ENCODE measurements at places on chromosomes 1 and 21.

DNA sequence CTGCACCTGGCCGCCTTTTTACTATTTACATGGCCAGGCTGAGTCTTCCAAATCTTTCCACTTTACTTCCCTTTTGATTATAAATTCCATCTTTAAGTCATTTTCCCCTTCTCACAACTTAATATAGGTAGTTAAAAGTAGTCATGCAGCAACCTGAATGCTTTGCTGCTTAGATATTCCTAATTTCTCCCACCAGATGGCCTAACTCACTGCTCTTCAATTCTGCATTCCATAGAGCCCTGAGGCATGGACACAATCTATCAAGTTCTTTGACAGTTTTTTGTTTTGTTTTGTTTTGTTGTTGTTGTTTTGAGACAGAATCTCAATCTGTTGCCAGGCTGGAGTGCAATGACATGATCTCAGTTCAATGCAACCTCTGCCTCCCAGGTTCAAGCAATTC is 21.7 kb upstream of the FAAH start:
- DNase-seq, result no peak

DNA sequence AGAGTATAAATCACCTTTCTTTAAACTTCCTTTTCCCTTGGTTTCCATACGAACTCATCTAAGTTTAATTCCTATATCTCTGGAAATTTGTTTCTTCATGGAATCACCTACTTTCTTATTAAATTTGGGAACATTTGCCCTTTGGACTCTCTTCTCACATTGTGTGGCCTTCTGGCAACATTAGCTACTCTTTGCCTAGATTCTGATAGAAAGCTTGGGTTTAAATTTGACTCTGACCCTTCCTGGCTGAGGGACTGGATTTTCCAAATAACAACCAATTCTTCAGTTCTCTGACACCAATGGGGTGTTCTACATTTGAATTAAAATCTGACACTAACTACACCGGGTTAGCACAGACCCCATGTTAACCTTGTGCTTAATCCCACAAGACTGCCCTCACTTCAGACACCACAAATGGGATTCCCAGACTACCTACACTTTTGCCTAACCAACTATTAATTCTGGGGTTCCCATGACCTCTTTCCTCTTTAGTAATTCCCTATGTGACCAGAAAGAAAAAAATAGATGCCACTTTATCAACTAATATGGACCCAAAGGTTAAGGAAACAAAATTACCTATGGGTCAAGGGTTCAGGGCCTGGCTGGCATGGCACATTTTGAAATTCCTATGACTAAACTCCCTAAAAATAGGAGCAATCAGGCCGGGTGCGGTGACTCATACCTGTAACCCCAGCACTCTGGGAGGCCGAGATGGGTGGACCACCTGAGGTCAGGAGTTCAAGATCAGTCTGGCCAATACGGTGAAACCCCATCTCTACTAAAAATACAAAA is 9.7 kb upstream of the THEM4 start:
- no peak for DNase-seq

DNA sequence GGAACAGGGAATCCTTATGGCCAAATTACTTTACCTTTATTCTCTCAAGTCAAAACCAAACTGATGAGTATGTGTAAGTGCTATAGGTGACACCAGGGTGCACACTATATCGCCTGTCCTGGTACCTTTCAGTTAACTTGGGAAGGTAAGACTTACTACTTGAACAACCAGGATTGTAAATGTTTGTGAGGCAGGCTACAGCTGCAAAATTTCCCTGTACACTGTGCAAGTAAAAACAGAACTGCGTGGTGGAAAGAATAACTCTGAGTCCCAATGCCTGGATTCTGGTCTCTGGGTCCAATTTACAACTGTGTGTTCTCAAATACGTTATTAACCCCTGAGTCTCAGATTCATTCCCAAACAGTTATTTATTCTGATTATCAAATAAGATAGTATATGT is 73.5 kb downstream of the TENT5C start:
- DNase-seq, result no peak

DNA sequence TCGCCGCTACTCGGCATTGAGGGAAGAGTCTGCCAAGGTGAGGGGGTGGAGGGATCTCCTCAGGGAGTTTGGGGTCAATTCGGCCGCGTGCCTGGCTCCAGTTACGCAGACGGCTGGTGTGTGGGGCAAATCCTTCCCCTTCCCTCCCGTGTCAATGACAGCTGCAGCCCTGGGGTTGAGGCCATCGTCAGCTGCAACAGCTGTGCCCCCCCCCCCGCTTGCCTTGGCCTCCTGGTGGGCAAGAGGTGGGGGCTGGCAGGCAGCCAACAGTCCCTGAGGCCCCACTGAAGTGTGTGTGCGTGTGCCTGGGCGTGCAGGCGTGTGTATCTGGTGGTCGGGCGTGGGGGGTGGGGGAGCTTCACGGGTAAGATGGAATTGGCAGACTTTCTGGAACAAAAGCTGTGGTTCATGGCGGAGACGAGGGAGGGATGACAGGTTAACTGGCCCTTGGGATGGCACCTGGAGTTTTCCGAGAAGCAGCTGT is 25.6 kb downstream of the PPFIA4 start:
- no peak for DNase-seq

DNA sequence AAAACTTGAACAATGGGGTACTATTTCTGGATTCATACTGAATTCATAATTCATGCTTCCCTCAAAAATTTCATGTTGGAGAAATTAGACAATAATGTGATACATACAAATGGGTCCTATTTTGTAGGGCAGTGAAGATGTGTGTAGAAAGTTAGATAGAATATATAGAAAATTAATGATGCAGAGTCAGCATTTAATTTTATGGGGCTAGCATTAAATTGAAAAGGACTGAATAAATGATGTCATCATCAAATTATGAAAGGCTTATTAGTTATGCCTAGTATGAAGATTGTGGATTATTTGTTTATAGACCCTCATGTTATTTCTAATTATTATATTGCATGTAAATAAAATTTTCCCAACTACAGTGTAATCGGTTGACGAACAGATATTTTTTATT is 119.1 kb downstream of the ADGRL4 start:
- DNase-seq, result no peak

DNA sequence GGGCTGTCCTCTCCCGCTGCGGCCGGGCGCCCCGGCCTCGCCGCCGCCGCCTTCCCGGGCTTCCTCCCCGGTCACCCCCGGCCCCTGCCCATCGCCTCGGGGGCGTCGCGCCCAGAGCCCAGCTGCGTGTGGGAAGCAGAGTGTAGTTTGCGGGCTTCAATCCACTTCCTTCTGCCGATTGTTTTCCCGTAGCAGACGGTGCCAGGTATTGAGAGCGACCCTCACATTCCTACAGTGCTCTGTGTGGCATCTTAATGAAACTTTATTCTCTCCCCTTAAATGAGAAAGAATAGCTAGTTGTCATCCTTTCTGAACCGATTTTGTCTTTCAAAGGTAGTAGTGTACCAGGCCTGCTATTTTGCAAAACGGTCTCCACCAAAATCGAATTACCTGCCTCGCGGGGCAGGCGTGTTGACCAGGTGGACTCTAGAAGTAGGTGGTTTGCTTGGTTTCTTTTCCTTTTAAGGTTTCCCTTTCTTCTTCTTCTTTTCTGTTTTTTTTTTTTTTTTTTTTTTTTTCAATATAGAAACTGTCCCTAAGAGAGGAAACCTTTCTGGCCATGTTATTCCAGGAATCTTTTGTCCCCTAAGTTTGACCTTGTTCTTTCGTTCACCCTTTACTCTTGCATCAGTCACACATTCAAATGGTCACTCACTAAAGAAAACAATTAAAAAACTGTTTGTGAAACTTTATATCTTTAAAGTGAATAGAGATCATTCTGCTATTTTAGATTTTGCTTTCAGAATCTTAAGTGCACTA is 881 bp downstream of the USP25 start:
- no peak for DNase-seq

DNA sequence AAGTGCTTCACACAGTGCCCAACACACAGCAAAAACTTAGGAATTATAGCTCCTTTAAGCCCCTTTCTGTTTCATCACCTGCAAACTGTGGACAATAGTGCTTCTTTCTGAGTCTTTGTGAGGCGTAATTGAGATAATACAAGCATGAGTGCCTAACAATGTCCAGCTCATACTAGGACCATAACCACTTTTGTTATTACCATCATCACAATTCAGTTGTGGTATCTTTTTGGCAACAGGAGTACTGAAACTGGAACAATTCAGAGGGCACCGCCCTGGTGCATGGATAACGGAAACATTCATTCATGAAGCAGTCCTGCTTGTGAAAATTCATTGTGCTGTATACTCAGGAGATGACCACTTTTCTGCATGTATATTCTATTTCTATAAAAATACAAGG is 18.2 kb downstream of the DNAJC11 start:
- DNase-seq, result no peak

DNA sequence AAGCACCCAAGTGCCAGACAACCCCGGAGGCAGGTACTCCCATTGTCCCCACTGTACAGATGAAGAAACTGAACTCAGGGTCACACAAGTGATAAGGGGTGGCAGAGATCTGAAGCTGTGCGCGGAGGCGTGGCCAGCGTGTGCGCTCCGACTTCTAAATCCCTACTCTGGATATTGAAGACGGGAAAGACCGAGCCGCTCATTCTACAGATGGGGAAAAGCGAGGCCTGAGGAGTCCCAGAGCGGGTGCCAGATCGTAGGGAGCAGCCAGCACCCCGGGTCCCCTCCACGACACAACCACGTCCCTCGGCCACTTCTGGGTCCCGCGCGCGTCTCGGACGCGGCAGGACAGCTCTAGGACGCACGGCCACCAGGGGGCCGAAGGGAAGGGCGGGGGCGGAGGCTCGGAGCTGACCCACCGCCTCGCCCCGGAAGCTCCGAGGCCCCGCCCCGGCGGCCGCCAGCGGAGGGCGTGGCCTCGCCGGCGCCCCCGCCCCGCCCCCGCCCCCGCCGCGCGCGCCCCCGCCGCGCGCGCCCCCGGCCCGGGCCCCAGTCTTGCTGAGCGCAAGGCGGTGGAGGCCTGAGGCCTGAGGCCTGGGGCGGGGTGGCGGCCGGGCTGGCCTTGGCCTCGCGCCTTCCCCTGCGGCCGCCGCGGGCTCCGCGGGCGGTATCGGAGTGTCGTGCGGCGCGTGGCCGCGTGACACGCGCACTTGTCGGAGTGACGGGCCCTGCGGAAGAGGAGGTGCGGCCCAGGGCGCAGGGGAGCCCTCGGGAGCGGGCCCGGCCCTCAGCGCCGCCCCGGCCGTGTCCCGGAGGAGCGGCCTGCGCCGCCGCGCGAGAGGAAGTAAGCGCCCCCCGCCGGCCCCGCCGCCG is at the start of gene H6PD:
H6PD (plus strand) TSS at position 552 of the 873 bp plus-strand sequence. CDS start 10,161 bp downstream, outside the sequence.
- DNase-seq, result peak; percentile 32

DNA sequence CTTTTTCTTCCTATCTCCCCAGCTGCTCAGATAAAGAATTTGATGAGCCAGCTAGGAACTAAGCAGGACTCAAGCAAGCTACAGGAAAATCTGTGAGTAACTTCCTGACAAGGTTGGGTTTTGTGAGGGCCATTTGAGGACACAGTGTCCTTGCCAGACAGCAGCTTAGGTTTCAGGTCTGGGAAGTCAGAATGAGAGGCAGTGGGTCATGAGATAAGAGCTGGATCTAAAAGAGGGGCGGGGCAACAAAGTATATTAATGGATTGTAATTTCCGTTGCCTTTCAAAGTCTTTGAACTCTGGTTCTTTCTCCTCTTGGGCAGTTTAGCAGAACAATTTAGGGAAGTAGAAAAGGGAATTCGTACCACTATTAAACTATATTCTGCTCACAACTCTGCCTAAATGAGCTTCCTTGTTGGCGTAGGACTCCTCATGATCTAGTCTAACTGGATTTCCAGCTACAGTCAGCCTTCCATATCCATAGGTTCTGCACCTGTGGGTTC is 16.6 kb downstream of the STX12 start:
- DNase-seq, result no peak

DNA sequence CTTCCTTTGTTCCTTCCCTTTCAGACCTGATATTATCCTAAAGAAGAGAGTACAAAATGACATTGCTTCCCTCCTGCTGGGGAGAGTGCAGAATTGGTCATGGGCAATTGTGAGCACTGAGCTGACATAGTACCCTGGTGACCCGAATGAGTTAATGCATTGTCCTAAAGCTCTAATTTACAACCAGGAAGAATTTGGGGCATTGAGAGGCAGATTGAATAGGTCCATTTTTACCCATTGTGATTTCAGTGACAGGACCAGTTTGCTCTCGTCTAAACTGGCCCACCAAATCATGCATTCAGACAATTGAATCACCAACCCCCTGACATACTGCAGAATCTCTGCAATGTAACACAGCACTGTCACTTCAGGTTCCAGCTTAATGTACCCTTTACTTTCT is 497.4 kb downstream of the DPYD start:
- no peak for DNase-seq

DNA sequence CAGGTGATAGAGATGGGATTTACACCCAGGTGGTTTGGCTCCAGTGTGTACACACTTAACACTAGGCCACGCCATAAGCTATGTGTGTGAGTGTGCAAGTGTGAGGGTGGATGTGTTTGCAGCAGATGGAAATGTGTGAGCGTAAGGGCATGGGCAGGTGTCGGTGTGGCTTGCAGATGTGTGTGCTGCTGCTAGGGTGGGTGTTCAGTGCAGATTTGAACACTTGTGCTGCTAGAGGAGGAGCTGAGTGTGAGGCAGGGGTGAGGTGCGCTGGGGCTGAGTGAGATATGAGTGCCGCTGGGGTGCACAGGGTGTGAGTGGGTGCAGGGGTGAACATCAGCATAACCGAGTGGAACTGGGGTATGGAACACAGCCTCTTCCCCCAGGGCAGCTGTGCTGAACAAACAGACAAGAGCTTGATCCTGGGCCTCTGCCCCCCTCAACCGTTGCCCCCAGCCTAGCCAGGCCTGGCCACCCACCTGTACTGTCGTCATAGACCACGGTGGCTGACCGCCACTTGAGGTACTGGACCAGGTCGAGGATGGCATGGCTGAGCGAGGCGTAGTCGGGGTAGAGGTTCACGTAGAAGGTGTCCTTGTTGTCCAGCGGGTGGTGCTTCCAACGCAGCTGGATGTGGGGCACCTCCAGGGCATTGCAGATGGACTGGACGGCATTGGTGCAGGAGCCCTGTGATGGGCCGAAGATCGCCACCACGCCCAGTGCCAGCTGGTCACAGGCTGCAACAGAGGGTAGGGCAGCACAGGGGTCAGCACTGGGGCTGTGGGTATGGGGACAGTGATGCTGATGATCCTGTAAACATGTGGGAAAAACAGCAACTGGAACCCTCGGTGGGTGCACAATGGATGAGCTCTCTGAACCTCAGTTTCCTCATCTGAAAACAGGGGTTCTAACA is 153.9 kb downstream of the GRIK3 start:
- no peak for DNase-seq

GRCh38 chr1:245558069-245558468 is 403.3 kb downstream of the KIF26B start:
- DNase-seq, result no peak

DNA sequence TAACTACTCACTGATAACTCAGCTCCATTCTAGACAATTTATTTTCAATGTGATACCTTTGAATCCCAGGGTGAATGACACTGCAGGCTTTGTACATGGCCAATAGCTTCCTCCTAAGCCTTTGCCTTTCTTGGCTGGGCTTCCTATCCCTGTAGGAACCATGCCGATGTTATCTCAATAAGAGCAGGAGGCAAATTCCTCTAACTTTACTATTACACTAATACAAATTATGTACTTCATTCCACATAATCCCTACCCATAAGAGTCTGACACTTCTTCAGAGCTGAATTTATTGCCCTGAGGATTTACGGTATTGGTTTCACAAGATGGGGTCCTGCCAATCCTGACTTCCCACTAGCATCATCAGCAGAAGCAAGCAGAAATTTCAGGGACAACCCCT is 14.0 kb downstream of the TGFBR3 start:
- no peak for DNase-seq

Data from activated naive CD8-positive, alpha-beta T cell treated with anti-CD3 and anti-CD28 coated beads, Interleukin-2, amount 50 U/mL, for 16 hours (primary cell).